ENCODE measurements at places on chromosomes 1 and 21. TPM values are rescaled to one million over a fixed set of nuclear protein-coding genes. Genes with fewer than 3 reads are reported as not detected.

- peaks cover 9% of the 10 kb centered on the region for H3K4me1 ChIP-seq
- H3K27ac ChIP-seq, result no peak within 1 kb of the TSS
- no peaks in the 10 kb centered on the region for H3K27me3 ChIP-seq
- peak within 1 kb of the TSS; percentile 71 for H3K4me3 ChIP-seq
These were observed at the start of gene MAP10 for GRCh38 chr1:232805269-232806185. MAP10 (plus strand) TSS chr1:232805416; CDS start chr1:232805450, 34 bp downstream.

DNA sequence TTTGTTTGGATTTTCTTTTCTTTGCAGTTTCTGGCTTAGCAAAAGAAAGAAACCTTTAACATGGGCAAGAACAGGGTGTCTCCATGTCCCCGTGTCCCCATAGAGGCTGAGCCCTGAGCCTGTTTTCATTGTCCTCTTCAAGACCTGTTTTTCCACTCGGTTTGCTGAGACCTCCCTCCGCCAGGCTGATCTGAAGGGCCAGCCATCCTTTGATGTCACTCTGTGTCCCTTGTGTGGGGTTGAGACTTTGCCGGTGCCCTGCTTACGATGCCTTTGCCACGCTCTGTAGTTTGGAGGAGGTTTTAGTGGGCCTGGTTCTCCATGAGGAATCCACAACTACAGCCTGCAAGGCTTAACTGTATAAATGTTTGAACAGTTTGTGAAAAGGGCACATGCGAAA lies 23.8 kb downstream of the IFNGR2 start:
- H3K27ac ChIP-seq, result no peak overlapping the region
- no peaks in the 10 kb centered on the region for H3K4me1 ChIP-seq
- DNase-seq, result no peak
- no peaks in the 10 kb centered on the region for H3K27me3 ChIP-seq

- H3K36me3 ChIP-seq, result no peaks in the 10 kb centered on the region
- H3K27ac ChIP-seq, result no peak overlapping the region
- peaks cover 4% of the 10 kb centered on the region for H3K4me1 ChIP-seq
- no peak overlapping the region for H3K4me3 ChIP-seq
These were observed 154.6 kb downstream of the VAV3 start for GRCh38 chr1:107810291-107810951.

- no peaks in the 10 kb centered on the region for H3K27me3 ChIP-seq
- H3K4me3 ChIP-seq, result no peak overlapping the region
- DNase-seq, result no peak
- peak overlapping the region; percentile 79 for H3K27ac ChIP-seq
These were observed 2.8 kb downstream of the CERS2 start for GRCh38 chr1:150971583-150972416.

CD5L gene
- total RNA-seq, result not detected

IFI44L gene
- total RNA-seq, result 1.4 TPM

ZMYND12 gene
- 0.69 TPM for total RNA-seq
